Bronchus fibroblast of lung (primary cell): ENCODE measurements at places on chromosomes 12 and 14. TPM values are rescaled to one million over a fixed set of nuclear protein-coding genes. Genes with fewer than 3 reads are reported as not detected.

KRT85 gene
- total RNA-seq: not detected in 2 replicates

OR6C1 gene
- total RNA-seq: not detected in 2 replicates

TCL1A gene
- total RNA-seq: not detected in 2 replicates

INSM2 gene
- not detected in 2 replicates for total RNA-seq

HOTAIR gene
- not detected in 2 replicates for total RNA-seq

TAS2R10 gene
- 0.67 TPM in 1 of 2 replicates, not detected in the other for total RNA-seq
